ENCODE measurements at places on chromosomes 6 and 20.
A peak's percentile ranks its signal among the peaks of the same experiment; 100 is the strongest.

- no peaks in the 10 kb centered on the region for H3K27me3 ChIP-seq
- no peak overlapping the region for H3K27ac ChIP-seq
- H3K36me3 ChIP-seq, result no peaks in the 10 kb centered on the region
Observed at GRCh38 chr6:34207695-34208443, 28.8 kb upstream of the HMGA1 start.

GRCh38 chr20:20092827-20093226 lies 40.5 kb downstream of the CFAP61 start:
- H3K27ac ChIP-seq, result no peak overlapping the region
- H3K36me3 ChIP-seq, result no peaks in the 10 kb centered on the region
- H3K4me1 ChIP-seq, result no peaks in the 10 kb centered on the region
- H3K27me3 ChIP-seq, result no peaks in the 10 kb centered on the region

DNA sequence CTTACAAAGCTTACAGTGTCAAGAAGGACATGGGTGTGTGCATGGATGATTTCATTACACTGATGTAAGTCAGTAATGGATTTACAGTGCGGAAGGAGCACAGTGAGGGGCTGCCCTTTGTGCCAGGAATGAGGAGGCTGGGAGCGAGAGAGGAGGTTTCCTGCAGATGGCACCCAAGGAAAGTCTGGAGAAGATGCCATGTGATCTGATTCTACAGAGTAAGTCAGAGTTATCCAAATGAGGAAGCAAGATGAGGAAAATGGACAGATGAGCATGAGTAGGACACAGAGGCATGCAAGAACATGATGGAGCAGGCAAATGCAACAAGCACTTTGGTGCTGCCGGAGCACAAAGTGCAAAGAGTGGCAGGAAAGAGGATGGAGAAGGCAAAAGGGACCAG lies 29.7 kb downstream of the MAP7 start:
- no peak for DNase-seq
- no peak overlapping the region for H3K27ac ChIP-seq
- no peaks in the 10 kb centered on the region for H3K4me1 ChIP-seq
- H3K36me3 ChIP-seq, result no peaks in the 10 kb centered on the region
- no peaks in the 10 kb centered on the region for H3K27me3 ChIP-seq

DNA sequence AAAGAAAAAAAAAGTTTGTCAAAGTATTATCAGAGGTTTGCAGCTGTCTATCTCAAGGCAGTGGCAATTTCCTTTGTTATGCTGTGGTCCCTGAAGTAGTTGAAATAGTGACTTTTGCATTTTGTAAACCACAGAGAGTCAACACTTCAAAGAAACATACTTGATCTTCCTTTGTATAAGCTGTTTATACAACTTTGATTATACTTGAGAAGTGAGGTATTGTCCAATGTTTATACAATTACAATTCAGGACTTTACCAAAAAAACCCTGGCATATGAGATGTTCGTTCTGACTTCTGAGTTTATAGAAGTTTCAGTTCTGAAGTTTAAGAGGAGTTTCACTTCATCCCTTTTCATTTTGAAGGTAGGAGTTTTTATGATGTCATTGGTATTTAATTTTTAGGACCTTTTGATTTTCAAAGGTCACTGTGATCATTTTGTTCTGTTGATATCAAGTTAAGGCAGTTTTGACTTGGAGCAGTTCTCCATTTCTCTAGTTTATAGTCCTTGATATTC lies 4.0 kb downstream of the STK4 start:
- peaks cover 24% of the 10 kb centered on the region for H3K36me3 ChIP-seq
- H3K27ac ChIP-seq, result peak overlapping the region; percentile 83
- peak overlapping the region; percentile 95 for H3K4me3 ChIP-seq
- H3K4me1 ChIP-seq, result peaks cover 39% of the 10 kb centered on the region
- no peaks in the 10 kb centered on the region for H3K27me3 ChIP-seq
